ENCODE measurements at places on chromosomes 2 and 18. TPM values are rescaled to one million over a fixed set of nuclear protein-coding genes. Genes with fewer than 3 reads are reported as not detected.

ANKMY1 gene
- total RNA-seq: 5.2 TPM

SH3RF3 gene
- total RNA-seq: 2.1 TPM

ATG9A gene
- total RNA-seq: 16.7 TPM

MAB21L4 gene
- not detected for total RNA-seq

TMEM37 gene
- total RNA-seq: 2.1 TPM

UPP2 gene
- not detected for total RNA-seq

PAX8 gene
- not detected for total RNA-seq

All from skeletal muscle tissue (tissue), 5 donors.